ENCODE measurements at places on chromosomes 2 and 18.

- DNase-seq, result no peak
These were observed 31.8 kb downstream of the MBD5 start for GRCh38 chr2:148052687-148053086.

- DNase-seq, result no peak
These were observed 28.4 kb upstream of the XPO1 start for GRCh38 chr2:61566566-61566965.

DNA sequence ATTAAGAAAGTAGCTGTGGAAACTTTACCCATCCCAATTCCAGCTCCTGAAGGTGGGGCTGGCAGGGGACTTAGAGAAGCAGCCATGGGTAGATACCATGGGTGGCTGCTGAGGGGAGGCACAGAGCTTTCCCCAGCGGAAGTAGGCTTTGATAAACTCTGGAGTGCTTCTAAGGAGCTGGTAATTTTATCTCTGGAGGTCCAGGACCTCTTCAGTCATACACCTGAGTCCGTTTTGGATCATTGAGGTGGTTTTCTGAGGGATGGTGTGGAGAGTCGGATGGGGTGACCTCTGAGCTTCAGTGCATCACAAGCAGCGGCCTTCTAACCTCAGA is 36.7 kb upstream of the BMP10 start:
- no peak for DNase-seq

DNA sequence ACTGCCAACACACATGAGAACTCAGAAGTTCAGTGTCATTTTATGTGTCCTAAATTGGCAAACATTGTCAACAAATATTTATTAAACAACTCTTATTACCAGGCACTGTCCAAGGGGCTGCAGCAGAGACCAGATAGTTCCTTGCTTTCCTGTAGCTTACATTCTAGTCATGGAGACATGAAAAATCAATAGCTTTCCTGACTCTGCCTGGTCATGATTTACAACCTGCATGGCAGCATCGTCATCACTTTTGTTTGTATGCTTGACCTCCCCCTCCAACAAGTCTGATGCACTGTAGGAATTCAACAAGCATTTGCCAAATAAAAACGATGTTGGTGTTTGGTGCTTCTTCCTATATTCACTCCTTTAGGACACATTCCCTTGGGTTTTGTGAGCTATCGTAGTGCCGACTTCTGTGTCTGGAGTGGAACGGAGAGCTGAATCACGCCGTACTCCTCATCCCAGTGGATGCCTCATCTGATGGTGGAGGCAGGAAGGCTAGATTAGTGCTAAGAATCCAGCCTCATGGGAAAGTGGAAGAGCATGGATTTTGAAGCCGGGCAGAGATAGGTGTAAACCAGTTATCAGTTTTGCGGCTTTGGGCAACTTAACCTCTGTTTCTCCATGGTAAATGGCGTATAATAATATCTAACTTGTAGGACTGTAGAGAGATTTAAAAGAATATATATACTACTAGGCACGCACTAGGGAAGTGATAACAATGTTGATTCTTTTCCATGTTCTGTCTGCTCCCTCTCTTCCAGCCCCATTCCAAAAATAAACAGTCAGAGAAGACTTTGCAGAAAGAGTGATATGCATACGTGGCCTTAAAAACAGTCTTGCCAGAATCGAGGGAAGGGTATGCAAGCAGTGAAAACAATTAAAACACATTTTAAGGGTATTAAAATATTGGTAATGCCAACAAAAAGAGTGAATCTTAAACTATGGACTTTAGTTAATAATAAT is 120.5 kb upstream of the ZFP36L2 start:
- no peak for DNase-seq

DNA sequence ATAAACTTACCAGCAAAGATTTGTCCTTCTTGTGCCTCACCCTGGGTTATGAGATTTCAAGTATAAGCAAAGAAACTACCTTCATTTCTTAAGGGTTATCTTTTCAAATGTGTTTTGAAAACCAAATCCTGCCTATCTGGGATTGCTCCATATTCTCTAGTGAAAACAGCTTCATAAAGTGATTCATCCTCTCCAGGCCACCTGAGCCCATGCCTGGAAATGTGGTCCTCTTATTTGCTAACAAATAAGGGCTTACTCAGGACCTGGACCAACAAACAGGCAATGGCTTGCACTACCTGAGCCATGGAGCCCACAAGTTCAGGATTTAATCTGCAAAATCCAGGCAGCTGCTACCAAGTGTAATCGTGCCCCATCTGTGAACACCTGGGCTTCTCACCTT is 234.4 kb upstream of the RBBP8 start:
- no peak for DNase-seq

- no peak for DNase-seq
These were observed 32.6 kb downstream of the ALPK2 start for GRCh38 chr18:58596265-58596681.

DNA sequence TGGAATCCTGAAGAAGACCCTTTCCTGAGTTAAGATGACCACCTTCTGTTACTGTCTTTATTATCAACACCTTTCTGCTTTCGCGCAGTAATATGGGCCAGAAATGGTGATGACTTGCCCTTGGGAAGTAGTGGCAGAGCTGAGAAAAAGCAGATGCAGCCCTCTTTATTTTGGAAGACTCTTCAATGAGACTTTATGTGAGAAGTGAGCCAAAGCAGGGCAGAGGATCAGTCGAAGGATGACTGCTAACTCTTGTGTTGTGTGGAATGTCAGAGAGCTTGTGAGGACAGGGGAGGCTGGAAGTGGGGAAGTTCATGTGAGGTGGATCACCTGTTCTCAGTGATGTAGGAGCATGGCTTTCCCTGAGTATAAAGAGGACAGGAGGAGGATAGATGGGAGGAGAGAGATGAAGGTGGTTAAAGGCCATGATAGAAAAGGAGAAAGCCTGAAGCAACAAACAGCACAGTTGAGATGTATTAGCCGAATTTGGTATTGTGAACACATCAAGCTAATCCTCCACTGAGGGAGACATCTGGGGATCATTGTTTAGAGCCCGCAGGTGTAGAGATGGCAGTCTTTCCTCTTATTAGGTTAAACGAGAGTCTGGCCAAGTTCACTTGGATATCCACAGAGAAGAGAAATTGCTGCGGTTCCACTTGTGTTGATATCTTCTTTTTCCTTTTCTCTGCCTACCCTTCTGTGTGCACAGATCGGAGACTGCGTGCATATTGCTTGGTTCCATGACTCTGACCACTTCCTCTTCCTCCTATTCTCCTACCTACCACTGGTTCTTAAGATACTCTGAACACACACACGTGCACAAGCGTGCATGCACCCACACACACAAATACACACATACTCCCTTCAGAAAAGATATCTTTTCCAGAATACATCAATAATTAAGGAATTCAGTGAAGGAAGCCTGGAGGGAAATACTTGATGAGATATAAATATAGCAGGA is 67.4 kb downstream of the SLC9A2 start:
- no peak for DNase-seq

DNA sequence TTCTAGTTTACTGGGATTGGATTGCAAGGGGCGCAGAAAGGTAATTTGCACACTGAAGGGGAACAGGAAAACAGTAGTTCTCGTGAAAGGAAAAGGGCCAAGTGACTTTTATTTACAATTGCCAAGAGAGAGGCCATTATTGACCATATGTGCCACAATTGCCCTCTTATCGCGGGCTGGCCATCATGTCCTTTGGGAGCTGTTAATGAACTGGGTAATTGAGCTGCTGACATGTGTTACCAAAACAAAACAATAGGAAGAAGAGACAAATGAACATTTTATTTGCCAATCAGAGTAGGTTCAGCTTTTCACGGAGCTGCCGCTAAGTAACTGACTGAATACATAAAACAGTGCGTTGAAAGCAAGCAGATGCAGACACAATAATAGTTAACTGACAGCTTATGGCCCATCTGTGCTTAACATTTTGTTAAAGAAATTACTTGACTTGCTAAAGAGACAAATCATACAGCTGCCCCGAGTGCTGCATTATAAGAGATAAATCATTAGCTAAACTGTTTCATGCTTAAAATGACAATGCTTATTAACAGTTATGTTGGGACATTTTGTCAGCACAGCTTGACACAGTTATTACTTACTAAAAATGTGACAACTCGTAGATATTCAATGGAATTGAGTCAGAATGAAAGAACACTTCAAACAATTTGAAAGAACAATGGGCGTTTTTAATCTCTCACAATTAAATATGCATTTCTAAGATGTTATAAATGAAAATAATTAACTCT is 57.5 kb downstream of the PAX3 start:
- DNase-seq, result no peak

GRCh38 chr2:71581026-71581425 is 127.7 kb downstream of the DYSF start:
- DNase-seq, result no peak

GRCh38 chr2:234565201-234565600 is 68.3 kb upstream of the ARL4C start:
- DNase-seq, result no peak

GRCh38 chr2:160917850-160918249 is 242.4 kb upstream of the TANK start:
- no peak for DNase-seq

GRCh38 chr2:191950132-191950874 is 103.4 kb upstream of the CAVIN2 start:
- DNase-seq, result no peak

DNA sequence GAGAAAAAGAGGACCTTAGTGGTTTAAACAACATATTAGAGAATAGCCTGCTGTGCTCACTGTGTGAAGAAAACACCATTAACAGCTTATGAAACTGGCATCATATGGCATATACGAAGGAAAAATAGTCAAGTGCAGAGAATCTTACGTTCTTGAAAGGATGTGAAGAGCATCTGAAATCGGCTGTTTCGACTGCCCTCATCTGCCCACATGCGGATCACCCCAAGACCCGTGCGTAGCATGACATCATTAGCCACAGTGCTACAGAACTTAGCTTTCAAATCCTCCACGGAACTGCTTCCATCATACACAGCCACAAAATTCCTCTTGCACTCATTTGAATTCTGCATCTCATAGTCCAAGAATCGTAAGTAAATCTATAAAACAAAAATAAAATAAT is 84.3 kb downstream of the NETO1 start:
- DNase-seq, result no peak

DNA sequence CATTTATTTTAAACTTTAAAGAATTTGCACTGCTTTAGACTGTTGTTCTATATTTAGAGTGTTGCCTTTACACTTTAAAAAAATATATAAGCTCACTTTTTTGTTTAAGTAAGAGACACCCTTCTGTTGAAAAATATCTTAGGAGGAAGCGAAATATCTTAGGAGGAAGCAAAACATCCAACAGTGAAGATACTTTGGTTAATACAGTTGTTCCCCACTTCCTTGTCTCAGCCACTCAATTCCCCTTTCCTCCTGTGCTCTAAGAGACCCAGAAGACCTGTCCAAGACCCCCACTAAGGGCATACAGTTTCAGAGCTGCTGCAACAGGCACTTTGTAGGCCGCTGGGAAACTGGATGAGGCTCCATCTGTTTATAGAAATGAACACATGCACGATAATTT is 5.7 kb downstream of the SERPINB8 start:
- DNase-seq, result no peak

GRCh38 chr18:76233876-76234675 is 261.0 kb downstream of the ZNF516 start:
- no peak for DNase-seq

DNA sequence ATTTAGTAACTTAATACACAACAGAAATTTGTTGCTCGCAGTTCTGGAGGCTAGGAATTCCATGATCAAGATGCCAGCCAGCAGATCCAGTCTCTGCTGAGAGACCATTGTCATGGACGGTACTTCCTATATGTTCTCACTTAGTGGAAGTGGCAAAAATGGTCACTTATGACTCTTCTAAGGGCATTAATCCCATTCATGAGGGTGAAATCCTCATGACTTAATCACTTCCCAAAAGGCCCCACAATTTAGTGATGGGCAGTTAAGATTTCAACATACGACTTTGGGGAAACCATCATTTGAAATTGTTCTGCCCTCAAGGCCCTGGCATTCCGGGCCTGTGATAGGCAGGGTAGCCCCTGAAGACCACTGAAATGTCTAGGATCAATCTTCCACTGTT is 23.0 kb downstream of the BZW1 start:
- DNase-seq, result no peak

DNA sequence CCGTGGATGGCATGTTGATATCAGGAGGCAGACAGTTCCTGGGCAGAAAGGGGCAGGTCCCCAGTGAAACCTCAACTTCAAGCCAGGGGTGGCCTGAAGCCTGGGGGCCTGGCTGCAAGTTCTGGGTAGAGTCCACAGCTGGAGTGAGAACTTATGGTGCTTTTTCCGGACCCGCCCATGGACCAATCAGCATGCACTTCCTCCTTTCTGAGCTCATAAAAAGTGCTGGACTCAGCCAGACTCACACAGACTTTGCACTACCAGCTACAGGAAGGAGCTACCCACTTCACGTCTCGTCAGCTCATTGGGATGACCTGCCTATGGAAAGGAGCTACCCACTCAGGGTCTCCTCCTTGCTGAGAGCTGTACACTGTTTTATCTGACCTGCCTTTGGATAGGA is 183.1 kb upstream of the MC4R start:
- no peak for DNase-seq

DNA sequence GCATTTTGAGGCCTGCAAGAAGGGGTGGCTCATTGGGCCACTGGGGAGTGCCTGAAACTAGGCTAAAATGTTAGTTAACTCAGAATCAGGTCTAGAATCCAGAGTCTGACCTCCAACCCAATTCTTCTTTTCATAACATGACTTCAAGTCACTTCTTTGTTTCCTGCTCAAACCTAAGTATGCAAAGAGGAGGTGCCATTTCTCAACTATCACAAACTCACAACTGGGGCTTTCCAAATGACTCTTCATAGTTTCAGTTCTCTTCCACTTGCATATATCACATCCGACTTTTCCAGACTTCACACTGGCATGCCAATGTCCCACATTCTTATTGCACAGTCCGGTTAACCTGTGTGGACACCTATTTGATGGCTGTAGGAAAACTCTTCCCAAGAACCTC is 211.6 kb downstream of the TCF4 start:
- no peak for DNase-seq

DNA sequence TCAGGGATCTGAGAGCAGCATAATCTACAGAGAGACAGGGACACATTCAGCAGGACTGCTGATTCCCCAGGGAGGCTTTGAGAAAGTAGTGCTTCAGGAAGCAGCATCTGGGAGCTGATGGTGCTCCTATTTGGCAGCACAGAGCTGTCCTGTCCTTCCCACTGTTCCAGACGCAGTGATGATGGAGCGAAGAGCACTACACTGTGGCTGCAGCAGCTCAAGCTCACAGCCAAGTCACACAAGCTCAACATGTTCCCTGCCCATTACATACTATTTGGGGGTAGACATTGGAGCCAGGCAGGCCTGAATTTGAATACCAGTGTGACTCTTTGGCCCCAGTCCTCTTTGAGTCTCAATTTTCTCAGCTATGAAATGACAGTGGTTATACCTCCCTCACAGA is 15.2 kb upstream of the GALM start:
- DNase-seq, result no peak

DNA sequence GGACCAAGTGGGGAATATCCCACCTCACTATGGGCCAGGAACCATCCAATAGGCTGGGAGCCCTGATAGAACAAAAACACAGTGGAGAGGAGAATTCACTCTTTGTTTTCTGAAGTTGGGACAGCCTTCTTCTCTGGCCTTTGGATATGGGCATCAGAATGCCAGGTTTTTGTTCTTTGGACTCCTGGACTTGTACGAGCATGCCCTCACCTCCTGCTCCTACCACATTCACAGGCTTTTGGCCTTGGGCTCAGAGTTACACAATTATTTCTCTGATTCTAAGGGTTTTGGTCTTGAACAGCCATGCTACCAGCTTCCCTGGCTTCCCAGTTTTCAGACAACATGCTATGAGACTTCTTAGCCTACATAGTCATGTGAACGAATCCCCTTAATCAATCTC is 732.9 kb upstream of the VRK2 start:
- DNase-seq, result no peak

Data from D721Med (cell line).